ENCODE measurements at places on chromosomes 16 and 17.
A peak's percentile ranks its signal among the peaks of the same experiment; 100 is the strongest.

GRCh38 chr17:75622076-75622475, 11.2 kb upstream of the SMIM5 start:
- no peak for DNase-seq

GRCh38 chr17:44023545-44024270, 8.9 kb upstream of the TMEM101 start:
- no peak for DNase-seq

GRCh38 chr17:67836205-67836987, 11.1 kb downstream of the BPTF start:
- no peak for DNase-seq

GRCh38 chr17:72150632-72151460, 30.0 kb downstream of the SOX9 start:
- no peak for DNase-seq

DNA sequence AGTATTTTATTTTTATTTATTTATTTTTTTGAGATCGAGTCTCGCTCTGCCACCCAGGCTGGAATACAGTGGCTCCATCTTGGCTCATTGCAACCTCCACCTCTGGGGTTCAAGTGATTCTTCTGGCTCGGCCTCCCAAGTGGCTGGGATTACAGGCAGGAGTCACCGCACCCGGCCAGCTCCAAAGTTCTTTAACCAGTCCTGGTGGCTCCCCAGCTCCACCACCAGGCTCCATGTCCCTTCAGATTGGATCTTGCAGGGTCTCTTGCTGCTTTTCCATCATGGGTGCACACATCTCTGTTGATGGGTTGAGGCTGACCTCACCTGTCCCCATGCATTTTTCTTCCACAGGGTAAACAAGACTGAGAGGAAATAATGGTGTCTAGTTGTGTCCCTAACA, 8.4 kb upstream of the USP36 start:
- DNase-seq, result no peak

DNA sequence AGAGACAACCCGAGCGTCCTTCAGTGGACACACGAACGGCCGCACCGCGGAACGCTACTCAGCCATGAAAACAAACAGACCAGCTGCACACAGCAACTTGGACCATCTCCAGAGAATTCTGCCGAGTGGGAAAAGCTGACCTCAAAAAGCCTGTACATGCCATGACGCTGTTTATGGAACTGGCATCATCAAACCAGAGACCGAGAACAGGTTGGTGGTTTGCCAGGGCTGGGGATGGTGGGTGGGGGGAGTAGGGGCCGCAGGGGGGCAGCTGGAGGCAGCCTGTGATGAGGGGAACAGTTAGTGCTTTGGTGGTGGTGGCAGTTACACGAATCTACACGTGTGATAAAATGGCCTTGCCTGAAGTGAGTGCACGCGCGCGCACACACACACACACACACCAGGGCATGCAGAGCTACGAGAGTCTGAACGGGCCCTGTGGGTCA, 169.8 kb downstream of the LAT start:
- DNase-seq, result no peak

GRCh38 chr17:73910206-73910605, 266.0 kb upstream of the SDK2 start:
- DNase-seq, result no peak

GRCh38 chr17:28858801-28859355, 4.1 kb downstream of the ERAL1 start:
- no peak for DNase-seq

DNA sequence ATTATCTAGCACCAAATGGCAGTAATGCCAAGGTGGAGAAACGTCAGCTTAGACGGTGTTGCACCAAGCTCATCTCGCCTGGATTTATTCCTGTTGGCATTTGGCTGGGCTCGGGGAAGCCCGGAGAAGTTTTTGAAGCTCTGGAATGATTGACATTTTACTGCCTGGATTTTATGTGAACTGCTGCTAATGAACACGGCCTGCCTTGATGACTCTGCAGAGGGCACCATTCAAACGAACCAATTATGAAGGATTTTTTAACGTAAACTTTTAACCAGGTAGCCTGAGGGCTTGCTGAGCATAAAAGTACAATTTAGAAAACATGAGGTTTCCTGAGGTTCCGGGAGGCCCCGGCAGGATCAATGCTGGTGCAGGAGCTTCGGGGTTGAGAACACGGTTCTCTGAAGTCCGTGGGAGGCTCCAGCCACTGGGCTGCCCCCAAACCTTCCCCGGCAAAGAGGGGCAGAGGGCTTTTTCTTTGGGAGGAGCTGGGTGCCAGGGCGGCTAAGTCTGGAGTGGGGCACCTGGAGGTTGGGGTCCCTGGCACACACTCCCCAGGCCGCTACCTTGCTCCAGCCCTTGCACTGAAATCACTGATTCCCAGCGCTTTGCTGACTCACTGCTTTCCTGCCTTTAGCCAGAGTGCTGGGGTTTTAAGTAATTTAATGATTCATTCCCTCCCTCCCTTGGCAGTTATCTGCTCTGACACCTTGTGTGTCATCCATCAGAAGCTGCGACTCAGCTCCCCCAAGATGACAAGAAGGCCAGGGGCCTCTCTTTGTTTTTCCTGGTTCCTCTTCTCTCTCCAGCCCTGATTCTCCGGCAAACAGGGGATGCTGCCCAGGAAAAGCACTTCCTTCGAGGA, 161.2 kb upstream of the IRX3 start:
- DNase-seq, result no peak

- no peak for DNase-seq
Observed at GRCh38 chr17:69609473-69610305, 195.2 kb downstream of the MAP2K6 start.

DNA sequence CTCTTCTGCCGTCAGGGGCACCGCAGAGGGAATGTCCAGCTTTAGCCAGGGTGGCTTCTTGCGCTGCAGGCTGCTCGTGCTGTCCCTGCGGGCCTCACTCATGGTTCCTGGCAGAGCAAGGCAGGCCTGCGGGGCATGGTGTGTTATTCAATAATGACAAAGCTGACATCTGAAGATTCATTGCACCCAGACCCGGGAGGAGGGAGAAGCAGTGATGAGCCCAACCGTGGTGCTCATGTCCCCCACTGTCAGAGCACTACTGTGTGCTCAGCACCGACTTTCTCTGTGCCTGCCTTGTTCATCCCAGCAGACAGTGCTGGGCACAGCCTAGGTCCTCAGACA, 7.5 kb downstream of the RHBDF1 start:
- no peak for DNase-seq

DNA sequence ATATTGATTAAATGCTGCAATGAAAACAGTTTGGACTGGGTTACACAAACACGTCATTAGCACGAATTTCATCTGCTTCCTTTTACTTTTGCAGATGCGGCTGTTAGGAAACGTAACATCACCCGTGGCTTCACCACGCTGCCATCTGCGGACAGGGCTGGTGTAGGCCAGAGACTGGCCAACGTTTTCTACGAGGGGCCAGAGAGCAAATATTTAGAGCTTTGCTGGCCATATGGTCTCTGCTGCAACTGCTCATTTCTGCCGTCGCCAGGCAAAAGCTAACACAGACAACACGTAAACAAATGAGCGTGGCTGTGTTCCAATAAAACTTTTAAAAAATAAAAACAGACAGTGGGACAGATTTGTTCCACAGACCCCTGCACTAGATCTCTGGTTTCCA, 96.6 kb downstream of the ENGASE start:
- no peak for DNase-seq

- DNase-seq, result no peak
Observed at GRCh38 chr16:49662569-49662968, 193.3 kb downstream of the ZNF423 start.

- no peak for DNase-seq
Observed at GRCh38 chr17:12085076-12085949, 64.6 kb downstream of the MAP2K4 start.

- DNase-seq, result peak; percentile 59
Observed at GRCh38 chr16:72860726-72861562, 187.0 kb downstream of the ZFHX3 start.

GRCh38 chr16:88999457-89000206, 22.6 kb upstream of the CBFA2T3 start:
- DNase-seq, result no peak

- no peak for DNase-seq
Observed at GRCh38 chr16:47636501-47637099, 175.5 kb downstream of the PHKB start.

GRCh38 chr16:54521327-54521726, 234.7 kb upstream of the IRX3 start:
- DNase-seq, result no peak

GRCh38 chr17:8851600-8851999, 15.9 kb downstream of the PIK3R6 start:
- no peak for DNase-seq

- DNase-seq, result no peak
Observed at GRCh38 chr17:78184351-78184750, 2.5 kb downstream of the TK1 start.

- DNase-seq, result no peak
Observed at GRCh38 chr17:46769531-46770438, 48.7 kb downstream of the WNT3 start.

GRCh38 chr17:57111386-57111785, 26.3 kb downstream of the AKAP1 start:
- no peak for DNase-seq

GRCh38 chr16:79190542-79190941, 410.0 kb downstream of the MAF start:
- DNase-seq, result no peak

DNA sequence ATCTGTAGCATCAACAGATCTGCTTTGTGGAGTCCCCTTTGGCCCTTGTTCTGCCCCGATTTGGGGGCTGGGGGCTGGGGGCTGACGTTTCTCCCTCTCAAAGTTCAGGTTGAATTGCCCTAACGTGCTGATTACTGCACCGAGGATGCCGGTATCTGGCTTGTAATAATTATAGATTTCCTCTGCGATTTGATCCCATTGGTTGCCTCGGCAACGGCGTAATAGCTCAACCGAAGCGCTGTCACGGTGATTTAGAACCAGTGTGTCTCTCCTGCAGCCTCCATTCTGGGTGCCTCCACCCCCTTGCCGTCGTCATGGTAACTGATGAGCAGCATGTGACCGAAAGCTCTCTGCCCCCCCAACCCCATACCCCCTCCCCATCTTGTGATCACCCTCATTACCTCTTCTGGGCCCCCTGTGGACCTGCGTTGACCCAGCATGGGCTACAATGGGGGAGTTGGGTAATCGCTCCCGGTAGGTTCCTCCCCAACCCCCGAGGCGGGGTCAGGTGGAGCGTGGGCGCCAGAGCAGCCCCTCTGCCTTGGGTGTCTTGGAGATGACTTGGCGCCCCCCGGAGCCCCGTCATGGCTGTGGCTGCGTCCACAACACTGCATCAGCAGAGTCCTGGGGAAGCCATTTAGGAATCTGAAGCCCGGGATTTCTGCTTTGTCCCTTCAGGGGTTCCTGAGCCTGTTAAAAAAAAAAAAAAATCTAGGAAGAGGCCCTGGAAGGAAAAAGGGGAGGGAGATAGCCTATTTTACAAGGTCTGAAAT, 38.4 kb downstream of the ABAT start:
- no peak for DNase-seq

DNA sequence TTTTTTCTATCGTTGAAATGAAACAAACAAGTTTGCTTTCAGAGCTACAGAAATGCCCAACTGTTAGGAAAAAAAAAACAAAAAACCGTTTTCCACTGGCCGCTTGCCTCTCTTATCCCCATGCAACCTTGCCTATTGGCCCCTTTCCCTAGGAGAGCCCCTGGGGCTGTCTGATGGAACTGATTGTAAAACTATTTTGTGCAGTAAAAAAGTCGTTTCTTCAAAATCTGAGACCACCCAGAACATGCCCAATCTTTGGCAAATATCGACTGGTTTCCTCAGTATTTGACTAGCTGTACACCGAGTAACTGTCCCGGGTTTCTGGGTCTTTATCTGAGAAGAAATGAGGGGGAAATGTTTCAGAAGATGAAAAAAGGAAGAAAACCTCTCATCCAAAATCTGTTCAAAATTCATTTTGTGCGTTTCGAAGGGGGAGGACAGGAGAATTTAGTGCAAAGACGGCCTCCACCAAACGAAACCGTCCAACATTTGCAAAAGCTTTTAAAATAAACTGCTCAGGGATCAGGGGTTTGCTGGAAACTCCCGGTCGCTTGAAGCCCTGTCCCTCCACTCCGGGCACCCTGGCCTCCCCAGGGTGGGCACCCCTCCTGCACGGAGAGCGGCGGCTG, 1.1 kb upstream of the GNAO1 start:
- peak; percentile 24 for DNase-seq

DNA sequence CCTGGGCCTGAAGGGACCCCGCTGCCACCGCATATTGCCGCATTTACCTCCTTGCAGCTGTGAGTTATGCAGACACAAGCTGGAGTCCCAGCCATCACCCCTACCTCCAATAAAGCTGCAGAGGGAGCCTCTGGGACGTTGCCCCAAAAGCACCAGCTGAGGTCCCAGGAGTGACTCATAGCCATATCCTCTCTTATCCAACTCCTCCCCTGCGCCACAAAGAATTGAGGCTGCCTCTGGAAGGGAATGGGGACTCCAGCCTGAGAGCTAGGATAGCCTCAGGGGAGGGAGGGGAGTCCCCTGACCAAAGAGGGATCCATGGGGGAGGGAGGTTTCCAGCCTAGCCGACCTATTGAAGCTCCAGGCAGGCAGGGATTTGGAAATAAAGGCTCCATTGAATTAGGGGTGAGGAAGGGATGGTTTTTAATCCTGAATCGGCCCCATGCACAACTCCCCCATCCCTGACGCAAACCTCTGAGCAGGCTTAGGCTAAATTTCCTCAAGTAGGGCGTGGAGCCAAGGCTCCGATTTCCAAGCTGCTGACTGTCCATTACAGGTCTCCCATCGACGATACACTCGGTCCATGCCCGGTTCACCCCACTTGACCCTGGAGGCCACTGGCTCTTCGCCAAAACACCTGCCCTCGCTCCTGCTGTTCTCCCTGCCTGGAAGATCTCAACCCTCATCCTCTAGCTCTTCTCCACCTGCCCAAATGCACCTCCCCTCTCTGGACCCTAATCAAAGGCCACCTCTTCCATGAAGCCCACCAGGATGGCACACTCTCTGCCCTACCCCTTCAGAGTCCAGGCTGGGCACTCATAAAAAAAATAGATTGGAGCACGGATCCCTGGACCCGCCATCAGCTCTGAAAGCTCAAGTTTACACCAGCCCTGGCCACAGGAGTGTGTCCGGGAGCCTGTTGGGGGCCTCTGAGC, 27.5 kb downstream of the PIMREG start:
- peak; percentile 37 for DNase-seq

DNA sequence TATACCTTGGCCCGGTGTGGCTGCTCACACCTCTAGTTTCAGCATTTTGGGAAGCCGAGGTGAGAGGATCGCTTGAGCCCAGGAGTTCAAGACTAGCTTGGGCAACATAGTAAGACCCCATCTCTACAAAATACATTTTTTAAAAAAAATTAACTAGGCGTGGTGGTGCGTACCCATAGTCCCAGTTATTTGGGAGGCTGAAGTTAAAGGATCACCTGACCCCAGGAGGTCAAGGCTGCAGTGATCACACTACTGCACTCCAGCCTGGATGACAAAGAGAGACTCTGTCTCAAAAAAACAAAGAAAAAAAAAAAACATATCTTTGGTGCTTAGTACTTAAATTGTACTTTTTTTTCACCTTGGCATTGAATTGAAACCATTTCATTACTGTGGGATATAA, 99.0 kb downstream of the CACNG1 start:
- no peak for DNase-seq

GRCh38 chr16:77652399-77652798, 69.9 kb upstream of the NUDT7 start:
- DNase-seq, result no peak
